Activated CD8-positive, alpha-beta memory T cell treated with anti-CD3 and anti-CD28 coated beads for 1 hour (primary cell): ENCODE measurements at places on chromosomes 13 and 19.

- DNase-seq: no peak
Observed at GRCh38 chr13:36822785-36823184, 3.8 kb downstream of the RFXAP start.

- DNase-seq: no peak
Observed at GRCh38 chr13:94280349-94280748, 199.1 kb downstream of the DCT start.

GRCh38 chr13:101231751-101232428 is 184.4 kb downstream of the NALCN start:
- no peak for DNase-seq

- DNase-seq: no peak
Observed at GRCh38 chr19:18869023-18869618, 26.8 kb downstream of the CERS1 start.

- DNase-seq: no peak
Observed at GRCh38 chr13:113978741-113979481, 5.0 kb upstream of the C13orf46 start.

DNA sequence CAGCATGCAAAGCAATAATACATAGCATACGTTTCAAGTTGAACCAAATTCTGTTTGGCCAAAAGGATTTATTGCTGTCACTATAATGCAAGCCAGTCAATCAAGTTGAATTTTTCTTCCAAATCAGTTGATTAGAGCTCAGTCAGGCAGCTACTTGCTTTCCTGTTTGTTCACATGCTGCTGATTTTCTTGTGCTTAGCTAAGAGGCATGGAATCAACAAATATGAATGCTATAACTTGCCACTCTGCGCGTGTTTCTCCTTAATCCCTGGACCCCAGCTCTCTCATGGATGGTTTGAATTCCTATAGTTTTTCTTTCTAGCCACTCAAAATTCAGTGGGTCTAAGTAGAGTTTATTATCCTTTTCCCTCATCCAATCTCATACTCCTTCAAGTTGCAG is 311.3 kb downstream of the KLF5 start:
- DNase-seq: no peak

DNA sequence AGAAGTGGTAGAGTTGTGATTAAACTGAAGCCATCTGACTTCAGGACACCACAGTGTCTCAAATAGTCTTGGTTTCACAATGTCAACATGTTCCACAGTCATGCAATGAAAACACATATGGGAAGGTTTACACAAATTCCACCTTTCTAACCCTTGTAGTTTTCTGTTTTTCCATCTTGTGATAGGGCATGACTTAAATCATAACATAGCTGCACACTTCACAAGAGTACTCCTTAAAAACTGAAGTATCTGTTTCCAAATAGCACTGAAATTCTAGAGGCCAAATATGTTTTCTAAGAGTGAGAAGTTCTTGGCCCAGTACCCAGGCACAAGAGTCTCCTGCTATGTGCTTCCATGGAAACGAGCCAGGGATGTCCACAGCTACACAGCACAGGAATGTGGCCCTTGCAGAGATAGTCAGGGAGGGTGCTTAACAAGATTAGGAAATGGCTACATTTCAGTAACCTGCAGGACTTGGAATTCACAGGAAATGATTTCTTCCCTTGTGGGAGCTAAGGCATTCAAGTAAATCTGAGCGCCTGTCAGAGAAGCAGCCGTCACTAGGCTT is 269.1 kb downstream of the NDFIP2 start:
- no peak for DNase-seq
